ENCODE measurements at places on chromosomes 1 and 21.

- no peak for DNase-seq
Observed at GRCh38 chr21:43834146-43834905, 30.7 kb upstream of the AGPAT3 start.

DNA sequence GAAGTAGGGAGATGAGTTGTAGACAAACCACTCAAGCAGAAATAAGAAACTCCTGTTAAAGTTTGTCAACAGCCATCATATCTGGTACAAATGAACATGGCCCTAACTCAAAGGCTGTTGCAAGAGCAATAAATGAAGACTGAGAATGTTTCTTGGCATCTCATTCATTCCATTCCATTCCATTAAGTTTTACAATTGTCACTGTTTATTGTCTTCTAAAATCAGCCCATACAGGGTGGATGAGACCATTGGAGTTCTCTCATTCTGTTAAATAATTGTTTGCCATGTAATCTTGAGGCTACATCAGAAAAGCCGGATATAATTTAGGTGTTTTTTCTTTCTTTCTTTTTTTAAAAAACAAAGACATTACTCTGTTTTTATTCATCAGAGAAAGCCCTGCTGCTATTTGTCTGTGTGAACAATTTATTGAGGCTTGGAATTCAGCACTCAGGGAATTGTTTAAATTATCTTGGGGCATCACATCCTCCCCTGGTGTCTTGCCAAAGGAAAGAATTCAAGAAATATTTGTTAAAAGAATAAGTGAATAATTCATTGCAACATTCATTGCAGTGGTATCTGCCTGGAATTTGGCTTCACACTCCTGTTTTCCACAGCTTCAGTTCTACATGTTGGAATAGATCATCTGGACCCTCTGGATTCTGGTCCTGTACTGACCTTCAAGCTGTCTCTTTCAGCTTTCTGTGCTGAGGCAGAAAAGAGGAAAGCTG lies 604.5 kb downstream of the PLPP3 start:
- DNase-seq = no peak

- DNase-seq = no peak
Observed at GRCh38 chr1:30977105-30977504, 68.5 kb upstream of the SDC3 start.

DNA sequence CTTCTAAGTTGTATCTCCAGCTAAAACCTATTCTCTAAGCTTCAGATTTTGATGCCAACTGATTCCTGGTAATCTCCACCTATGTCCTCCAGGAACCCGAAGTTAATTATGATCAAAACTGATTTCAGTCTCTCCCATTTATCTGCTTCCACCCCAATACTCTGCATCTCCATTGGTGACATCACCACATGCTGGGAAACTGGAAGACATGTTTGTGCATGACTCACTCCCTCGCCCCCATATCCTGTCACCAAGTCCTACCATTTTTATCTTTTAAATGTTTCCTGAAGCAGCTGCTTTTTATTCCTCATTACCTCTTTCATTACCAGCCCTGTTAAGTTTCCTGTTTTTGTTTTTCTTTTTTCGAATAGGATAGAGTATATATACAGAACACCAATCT lies 228.5 kb downstream of the LRRC40 start:
- no peak for DNase-seq

DNA sequence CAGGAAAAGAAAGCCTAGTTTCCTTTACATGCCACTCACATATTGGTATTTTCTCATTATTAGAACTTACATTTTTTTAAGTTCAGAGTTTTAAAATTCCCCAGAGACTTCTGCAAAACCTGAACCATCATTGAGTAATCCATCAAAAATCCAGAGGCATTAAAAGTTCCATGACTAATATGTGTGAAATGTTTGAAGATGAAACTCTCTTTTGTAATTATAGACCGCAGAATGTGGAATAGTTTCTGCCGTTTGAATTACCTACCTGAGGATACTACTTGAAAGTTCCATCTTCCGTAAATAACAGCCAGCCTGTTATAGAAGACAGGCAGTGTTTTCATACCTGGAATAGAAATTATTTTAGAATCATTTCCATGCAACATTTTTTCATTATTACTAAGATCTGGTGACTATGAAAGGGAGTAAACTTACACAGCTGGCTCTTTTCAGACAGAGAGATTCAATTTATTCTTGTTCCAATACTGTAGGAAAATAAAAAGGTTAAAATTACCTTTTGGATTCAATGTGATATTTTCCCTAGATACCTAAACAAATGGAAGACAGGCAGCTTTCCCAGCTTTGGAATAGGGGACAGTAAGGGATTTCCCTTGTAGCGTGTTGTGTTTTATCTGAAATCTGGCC lies 131.4 kb downstream of the ST6GALNAC5 start:
- DNase-seq = no peak

DNA sequence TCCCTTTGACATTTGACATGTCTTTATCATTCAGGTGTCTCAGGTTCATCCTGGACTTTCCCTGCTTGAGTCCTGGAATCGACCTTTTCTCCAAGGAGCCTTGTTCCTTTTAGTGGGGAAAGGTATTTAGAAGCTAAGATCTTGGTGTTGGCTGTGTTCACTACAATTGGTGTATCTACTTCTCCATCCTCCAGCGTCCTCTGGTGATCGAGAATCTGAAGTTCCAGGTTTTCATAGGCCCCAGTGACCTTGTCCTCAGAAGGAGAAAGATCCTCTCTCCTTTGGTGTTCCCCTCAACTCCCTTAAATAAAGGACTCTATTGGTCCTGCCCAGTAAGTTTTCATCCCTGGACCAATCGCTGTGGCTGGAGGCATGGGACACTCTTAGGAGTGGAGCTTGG lies 22.1 kb downstream of the MROH7 start:
- no peak for DNase-seq
